Left lobe of liver (tissue), 2 donors: ENCODE measurements at places on chromosomes 12 and 14. TPM values are rescaled to one million over a fixed set of nuclear protein-coding genes. Genes with fewer than 3 reads are reported as not detected.

Gene PLA2G1B
- 3.0 TPM for total RNA-seq

Gene PPP4R3A
- total RNA-seq = 35.2 TPM

Gene NANOG
- 0.70 TPM for total RNA-seq

Gene MANSC4
- total RNA-seq = not detected

Gene WNT5B
- 4.2 TPM for total RNA-seq

Gene SARNP
- total RNA-seq = 11.9 TPM

Gene TMEM30B
- 10.5 TPM for total RNA-seq

Gene ZFYVE26
- total RNA-seq = 9.9 TPM

GRCh38 chr14:90088176-90088575, 26.4 kb downstream of the KCNK13 start:
- DNase-seq = no peak

DNA sequence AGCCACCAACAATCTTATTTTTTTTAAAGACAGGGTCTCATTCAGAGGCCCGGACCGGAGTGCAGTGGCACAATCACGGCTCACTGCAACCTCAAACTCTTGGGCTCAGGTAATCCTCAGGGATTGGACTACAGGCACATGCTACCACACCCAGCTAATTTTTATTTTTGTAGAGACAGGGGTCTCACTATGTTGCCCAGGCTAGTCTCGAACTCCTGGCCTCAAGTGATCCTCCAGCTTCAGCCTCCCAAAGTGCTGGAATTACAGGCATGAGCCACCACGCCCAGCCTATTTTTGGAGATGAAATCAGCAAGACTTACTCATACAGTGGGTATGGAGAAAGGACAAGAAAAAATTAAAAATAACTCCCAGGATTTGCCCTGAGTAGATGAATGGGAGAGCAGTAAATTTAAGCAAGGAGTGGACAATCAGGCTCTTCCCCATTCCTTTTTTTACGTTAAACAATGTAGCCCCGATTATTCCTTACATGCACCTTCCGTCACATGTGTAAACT, 13.2 kb downstream of the FMNL3 start:
- no peak for DNase-seq

DNA sequence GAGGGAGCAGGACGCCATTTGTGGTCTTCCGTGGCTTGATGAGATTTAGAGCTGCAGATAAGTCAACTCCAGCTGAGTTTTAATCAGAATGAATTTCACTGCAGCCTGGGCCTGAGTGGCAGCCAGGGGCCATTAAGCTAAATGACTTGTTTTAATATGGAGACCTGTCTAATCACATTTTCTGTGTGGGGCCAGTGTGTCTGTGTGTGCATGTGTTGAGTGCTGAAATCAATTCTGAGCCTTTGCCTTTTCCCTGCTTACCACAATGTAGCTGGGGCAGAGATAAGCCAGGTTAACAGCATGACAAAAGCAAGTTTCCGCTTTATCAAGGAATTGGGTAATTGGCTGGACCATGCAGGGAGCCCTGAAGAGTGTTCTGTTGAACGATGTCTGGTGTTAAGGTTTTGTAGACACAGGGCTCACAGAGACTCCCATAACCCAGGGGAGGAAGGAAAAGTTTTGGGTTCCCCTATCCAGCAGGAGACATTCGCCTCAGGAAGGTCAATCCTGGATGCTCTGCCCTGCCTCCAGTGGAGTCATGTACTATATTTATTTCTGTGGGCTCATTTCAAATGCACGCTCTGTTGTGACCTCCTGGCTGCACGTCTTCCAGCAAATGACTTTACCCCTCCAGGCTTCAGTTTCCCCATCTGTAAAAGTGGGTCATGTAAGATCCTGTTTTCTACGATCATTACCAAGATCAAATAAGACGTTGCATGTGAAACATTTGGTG, 24.2 kb downstream of the RPH3A start:
- DNase-seq = no peak

- DNase-seq = no peak
Observed at GRCh38 chr12:50614167-50614759, 109.5 kb downstream of the DIP2B start.

DNA sequence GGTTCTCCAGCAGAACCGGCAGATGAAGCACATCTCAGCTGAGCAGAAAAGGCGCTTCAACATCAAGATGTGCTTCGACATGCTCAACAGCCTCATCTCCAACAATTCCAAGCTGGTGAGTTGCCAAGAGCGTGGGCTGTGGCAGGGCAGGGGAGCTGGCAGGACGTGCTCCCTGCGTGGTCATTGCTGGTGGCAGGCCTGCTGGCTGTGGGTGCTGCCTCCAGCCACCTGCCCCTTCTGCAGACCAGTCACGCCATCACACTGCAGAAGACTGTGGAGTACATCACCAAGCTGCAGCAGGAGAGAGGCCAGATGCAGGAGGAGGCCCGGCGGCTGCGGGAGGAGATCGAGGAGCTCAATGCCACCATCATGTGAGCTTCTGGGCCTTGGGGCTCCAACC, 35.8 kb downstream of the IL31 start:
- no peak for DNase-seq

- no peak for DNase-seq
Observed at GRCh38 chr12:104460973-104461698, 4.4 kb downstream of the CHST11 start.

- no peak for DNase-seq
Observed at GRCh38 chr12:19003141-19003540, 126.4 kb upstream of the PLEKHA5 start.

- DNase-seq = no peak
Observed at GRCh38 chr14:51180577-51180976, 59.5 kb upstream of the TMX1 start.

DNA sequence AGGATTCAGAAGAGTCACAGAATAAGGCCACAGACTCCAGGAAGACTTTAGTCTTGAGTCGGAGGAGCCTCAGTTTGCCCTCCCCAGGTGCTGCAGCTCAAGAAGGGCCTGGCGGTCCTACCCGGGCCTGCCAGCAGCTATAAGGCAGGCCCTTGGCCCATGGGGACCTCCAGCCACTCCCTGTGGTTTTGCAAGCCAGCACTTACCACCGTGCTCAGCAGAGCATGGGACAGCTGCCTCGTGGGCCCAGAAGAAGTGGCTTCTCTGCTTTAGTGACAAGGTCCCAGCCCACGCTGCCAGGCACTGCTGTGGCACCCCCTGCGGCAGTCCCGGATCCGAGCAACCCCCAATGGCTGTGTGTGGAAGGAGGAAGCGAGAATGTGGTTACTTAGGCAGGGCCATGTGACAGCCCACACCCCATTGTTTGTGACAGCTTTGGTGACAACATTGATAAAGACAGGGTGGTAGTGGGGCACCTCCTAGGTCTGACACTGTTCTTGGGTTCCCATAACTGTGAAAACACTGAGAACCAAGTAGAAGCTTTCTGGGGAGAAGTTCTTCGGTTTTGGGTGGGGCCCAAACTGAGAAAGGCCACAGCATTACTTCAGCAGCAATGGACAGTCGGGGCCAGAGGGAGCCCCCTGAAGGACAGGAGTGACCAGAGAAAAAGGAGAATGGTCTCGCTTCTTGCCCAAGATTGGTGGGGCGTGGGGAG, at the start of gene SELPLG:
TSS of gene SELPLG (minus strand) at position 361 of the 715 bp plus-strand sequence. CDS start 9,587 bp downstream, outside the sequence.
- peak; percentile 59 for DNase-seq

- no peak for DNase-seq
Observed at GRCh38 chr14:75301666-75302325, 23.2 kb downstream of the FOS start.

DNA sequence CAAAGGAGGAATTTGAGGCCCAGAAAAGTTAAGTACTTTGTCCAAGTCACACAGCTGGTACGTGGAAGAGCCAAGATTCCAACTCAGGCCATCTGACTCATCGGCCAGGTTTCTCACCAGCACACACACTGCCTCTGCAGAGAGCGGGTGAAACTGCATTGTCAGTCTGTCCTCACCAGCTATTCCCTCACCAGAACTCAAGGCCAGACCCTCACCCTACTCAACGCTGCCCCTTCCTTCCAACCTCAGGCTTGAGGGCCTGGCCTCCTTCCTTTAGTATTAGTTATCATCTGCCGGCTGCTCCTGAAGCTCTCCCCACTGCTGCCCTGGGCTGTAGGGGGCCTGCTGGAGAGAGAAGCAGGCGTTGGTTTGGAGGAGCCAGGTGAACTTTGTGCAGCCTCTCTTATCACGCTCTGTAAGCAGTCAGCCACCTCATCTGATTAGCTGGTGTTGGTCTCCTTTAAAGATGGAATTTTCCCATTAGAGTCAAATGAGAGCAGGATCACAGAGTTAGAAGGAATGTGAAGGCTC, 16.6 kb upstream of the PLEK2 start:
- DNase-seq = no peak

- DNase-seq = no peak
Observed at GRCh38 chr12:49891012-49891411, 12.7 kb downstream of the FAIM2 start.
